ENCODE measurements at places on chromosomes 3 and 15. TPM values are rescaled to one million over a fixed set of nuclear protein-coding genes. Genes with fewer than 3 reads are reported as not detected.

DNA sequence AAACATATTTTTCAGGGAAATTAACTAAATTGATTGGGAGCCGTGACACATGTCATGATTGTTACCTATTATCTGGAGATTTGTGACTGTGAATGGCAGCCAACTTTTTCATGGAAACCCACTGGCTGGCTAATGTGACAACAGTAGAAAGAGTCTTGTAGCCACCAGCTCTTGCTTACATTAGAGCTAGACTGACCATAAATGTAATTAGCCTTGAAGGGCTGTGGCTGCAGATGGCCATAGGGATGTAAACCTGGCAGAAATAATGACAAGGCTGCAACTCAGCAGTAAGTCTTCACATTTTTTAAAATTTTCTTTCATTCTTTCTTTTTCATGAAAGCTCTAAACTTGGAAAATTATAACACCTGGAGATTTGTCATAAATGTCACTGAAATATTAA lies 168.2 kb upstream of the ROBO2 start:
- DNase-seq, result no peak

DNA sequence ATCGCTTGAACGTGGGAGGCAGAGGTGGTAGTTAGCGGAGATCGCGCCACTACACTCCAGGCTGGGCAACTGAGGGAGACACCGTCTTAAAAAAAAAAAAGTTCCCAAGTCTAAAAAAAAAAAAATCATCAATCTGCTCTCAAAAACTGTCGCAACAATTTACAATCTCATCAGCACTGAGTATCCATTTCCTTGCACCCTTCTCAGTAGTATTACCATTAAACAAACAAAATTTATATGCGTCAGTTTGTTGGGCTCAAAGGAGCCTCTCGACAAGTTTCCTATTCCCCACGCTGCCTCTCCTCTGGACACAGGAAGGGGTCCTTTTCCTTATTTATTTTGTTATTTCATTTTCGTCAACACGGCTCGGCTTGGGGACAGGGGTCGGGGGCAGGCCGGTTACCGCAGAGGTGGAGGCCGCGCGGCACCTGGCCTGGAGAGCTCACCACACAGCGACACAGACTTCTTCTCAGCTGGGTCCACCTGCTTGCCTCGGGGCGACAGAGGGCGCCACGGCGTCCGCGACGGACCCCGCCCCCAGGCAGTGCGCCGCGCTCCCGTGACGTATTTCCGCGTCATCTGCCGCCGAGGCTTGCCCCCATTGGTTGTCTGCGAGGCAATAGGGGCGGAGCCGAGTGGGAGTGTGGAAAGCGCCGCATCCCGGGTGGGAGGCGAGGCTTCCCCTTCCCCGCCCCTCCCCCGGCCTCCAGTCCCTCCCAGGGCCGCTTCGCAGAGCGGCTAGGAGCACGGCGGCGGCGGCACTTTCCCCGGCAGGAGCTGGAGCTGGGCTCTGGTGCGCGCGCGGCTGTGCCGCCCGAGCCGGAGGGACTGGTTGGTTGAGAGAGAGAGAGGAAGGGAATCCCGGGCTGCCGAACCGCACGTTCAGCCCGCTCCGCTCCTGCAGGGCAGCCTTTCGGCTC lies at the start of gene MAP2K1:
Gene MAP2K1 (plus strand): TSS at position 709 of the 920 bp plus-strand sequence. CDS start 436 bp downstream, outside the sequence.
- DNase-seq, result peak; percentile 98

DNA sequence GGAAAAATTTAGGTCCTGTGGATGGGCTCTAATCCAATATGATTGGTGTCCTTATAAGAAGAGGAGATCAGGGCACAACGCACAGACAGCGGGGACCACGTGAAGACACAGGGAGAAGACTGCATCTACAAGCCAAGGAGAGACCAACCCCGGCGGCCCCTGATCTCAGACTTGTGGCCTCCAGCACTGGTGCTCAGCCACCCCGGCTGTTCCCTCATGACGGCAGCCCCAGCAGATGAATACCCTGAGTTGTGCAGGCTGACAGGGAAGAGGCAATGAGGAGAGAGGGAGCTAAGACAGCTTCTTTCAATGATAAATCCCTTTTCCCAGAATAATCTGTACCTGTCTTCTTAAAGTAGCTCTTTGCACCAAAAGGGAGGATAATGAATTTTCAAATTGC lies 33.3 kb upstream of the CGNL1 start:
- no peak for DNase-seq

DNA sequence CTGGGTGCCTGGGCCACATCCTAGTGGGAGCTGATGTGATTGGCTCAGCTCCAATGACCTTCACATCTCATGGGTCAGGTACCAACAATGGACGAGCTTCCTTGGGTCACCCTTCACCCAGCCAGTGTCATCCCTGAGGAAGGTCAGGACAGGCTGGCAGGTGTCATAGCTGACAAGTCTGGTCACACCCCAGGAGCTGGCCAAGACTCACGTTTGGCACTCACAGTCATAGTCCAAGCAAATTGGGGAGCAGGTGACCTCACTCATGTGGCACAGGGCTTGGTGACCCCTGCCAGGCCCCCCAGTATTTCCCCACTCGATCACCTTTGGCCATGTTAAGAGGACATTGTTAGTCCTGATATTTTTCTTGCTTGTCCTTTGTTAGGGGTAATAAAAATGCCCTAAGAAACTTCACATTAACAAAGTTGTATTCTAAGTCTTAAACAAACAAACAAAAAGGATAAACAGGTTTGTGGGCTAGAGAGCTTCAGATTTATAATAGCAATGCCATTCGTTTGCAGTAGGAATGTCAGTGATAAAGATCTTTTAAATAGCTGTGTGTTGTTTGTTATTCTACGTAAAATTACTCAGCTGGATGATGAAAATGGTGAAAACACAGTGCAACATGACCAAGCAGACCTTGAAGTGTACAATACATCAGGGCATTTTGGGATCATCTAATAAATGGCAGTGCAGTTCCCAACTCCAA lies 79.5 kb upstream of the POMGNT2 start:
- no peak for DNase-seq

GRCh38 chr3:50112462-50112861 lies 23.7 kb downstream of the RBM5 start:
- peak; percentile 60 for DNase-seq

GRCh38 chr3:65338571-65338970 lies 650.8 kb upstream of the ADAMTS9 start:
- DNase-seq, result no peak

- no peak for DNase-seq
These were observed 225.3 kb downstream of the FOXP1 start for GRCh38 chr3:71358243-71358642.

The LOXL1 gene
- 6.4 TPM for total RNA-seq

The CTNNB1 gene
- 152 TPM for total RNA-seq

The TRAIP gene
- 1.1 TPM for total RNA-seq

The ATP8B4 gene
- total RNA-seq, result 1.8 TPM

The EPHB1 gene
- total RNA-seq, result 8.9 TPM

The DUOXA2 gene
- total RNA-seq, result not detected

Measured in gastrocnemius medialis (tissue), 4 donors.